Progenitor cell of endocrine pancreas (in vitro differentiated cells): ENCODE measurements at places on chromosomes 4 and X. TPM values are rescaled to one million over a fixed set of nuclear protein-coding genes. Genes with fewer than 3 reads are reported as not detected.

The SORCS2 gene
- 2.2 and 2.9 TPM in 2 replicates for total RNA-seq

DNA sequence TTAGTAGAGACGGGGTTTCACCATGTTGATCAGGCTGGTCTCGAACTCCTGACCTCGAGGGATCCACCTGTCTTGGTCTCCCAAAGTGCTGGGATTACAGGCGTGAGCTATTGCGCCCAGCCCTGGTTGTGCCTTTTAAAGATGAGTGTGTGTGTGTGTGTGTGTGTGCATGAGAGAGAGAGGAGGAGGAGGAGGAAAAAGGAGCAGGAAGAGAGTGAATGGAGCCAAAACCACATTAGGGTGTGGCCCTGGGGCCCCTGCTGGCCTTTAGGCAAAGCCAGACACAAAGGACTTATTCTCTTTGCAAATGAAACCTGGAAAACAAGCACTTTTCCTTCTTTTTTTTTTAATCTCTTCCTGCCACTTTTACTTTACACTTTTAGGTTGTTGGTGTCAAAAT, 48.2 kb upstream of the KLF3 start:
- H3K4me1 ChIP-seq: peaks cover 9% of the 10 kb centered on the region
- no peak for DNase-seq
- peaks cover 3% of the 10 kb centered on the region for H3K36me3 ChIP-seq
- no peak overlapping the region for H3K27ac ChIP-seq
- H3K27me3 ChIP-seq: no peaks in the 10 kb centered on the region

DNA sequence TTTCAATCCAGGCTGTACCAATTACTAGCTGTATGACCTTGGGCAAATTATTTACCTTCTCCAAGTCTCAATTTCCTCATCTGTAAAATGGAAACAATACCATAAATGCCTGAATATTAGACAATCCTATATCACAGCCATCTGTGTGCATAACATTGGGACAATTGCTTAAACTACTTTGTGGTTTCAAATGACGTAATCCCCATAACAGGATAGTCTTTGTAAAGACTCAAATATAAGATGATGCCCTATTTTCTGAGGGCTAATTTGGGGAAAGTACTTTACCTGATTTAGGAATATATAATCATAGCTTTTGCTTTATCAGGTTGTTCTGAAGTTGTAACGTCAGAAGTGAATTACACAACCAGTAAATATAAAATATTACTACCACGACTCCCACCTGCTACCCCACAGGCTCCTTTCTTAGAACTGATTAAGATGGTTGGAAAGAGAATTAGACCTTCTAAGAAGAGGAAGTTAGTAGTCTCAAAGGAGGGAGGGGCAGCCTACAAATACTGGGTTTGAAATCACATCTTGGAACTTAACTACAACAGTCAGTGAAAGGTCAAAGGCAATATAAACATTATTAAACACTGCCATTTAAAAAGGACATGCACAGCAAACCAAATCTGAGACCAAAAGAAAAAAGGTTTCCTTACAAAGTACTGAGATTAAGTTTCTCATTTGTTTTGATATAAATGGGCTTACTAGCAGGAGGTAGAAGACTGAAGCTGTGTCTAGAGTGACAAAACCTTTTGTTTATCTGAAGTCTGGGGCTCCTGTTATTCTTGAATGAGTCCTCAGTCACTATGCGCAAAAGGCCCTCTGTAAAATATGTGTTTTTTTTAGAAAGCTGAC, 215.0 kb downstream of the SCFD2 start:
- DNase-seq: no peak
- H3K27ac ChIP-seq: no peak overlapping the region
- no peaks in the 10 kb centered on the region for H3K27me3 ChIP-seq

GRCh38 chr4:7291372-7292114, 99.2 kb downstream of the SORCS2 start:
- H3K36me3 ChIP-seq: no peaks in the 10 kb centered on the region
- H3K27ac ChIP-seq: no peak overlapping the region
- no peak overlapping the region for H3K4me3 ChIP-seq
- H3K4me1 ChIP-seq: peaks cover 9% of the 10 kb centered on the region
- H3K27me3 ChIP-seq: peaks cover 55% of the 10 kb centered on the region

DNA sequence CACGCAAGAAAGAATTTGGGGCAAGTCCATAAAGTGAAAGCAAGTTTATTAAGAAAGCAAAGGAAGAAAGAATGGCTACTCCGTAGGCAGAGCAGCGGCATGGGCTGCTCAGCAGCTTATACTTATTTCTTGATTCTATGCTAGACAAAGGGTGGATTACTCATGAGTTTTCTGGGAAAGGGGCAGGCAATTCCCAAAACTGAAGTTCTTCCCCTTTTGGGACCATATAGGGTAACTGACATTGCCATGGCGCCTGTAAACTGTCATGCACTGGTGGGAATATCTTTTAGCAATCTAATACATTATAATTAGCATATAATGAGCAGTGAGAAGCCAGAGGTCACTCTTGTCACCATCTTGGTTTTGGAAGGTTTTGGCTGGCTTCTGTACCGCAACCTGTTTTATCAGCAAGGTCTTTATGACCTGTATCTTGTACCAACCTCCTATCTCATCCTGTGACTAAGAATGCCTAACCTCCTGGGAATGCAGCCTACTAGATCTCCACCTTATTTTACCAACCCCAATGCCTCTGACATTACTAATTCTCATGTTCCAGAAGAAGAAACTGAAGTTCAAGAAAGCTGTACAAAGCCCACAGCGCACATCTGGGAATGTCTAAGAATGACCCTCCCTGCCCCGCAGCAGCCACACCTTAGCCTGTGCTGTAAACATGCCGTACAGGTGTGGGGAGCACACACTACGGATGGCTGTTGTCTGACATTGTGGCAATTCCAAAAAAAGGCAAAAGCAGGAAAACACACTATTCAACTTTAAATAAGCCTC, 18.6 kb downstream of the RXFP1 start:
- DNase-seq: no peak
- H3K4me3 ChIP-seq: no peak overlapping the region
- no peaks in the 10 kb centered on the region for H3K36me3 ChIP-seq
- no peaks in the 10 kb centered on the region for H3K27me3 ChIP-seq

DNA sequence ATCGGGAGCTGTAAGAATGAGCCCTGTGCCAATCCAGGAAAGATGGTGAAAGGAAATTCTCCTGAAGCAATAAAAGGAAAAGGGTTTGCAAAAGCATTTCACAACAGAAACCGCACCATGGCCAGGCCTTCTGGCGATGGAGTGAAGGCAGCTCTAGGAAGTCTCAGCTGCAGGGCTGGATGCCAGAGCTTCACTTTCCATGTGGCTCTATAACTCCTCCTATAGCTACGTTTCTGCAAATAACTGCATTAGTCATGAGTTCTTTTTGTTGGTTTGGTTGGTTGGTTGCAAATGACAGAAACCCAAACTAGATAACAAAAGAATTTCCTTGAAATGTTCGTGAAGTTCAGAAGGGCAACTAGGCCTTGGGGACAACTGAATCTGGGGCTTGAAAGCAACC, 84.6 kb downstream of the RELL1 start:
- H3K36me3 ChIP-seq: no peaks in the 10 kb centered on the region
- no peaks in the 10 kb centered on the region for H3K27me3 ChIP-seq
- peaks cover 19% of the 10 kb centered on the region for H3K4me1 ChIP-seq
- H3K4me3 ChIP-seq: no peak overlapping the region

DNA sequence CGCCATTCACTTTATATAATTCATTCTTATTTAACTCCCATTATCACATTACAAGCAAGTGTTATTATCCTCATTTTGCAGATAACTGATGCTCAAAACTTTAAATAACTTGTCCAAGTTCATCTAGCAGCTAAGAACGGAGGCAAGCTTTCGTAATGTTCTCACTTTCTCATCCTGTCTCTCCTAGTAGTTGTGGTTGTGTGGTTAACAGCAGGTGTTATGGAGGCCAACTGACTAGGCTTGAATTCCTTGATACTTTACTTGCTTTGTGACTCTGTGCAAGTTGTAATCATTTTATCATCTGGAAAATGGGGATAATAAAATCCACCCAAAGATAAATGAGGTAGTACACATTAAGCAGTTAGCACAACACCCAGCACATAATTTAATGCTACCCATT, 109.9 kb upstream of the PTPN13 start:
- no peak for DNase-seq
- H3K27ac ChIP-seq: no peak overlapping the region
- no peak overlapping the region for H3K4me3 ChIP-seq
- H3K4me1 ChIP-seq: peaks cover 17% of the 10 kb centered on the region
- no peaks in the 10 kb centered on the region for H3K27me3 ChIP-seq

GRCh38 chr4:176238157-176238610, 30.8 kb downstream of the ASB5 start:
- H3K4me3 ChIP-seq: no peak overlapping the region
- no peaks in the 10 kb centered on the region for H3K27me3 ChIP-seq
- no peak for DNase-seq
- peaks cover 14% of the 10 kb centered on the region for H3K4me1 ChIP-seq
- H3K27ac ChIP-seq: no peak overlapping the region
- H3K36me3 ChIP-seq: no peaks in the 10 kb centered on the region

The REELD1 gene
- not detected in 2 replicates for total RNA-seq

The RNF150 gene
- total RNA-seq: 20.0 and 23.1 TPM in 2 replicates

- no peak overlapping the region for H3K4me3 ChIP-seq
- no peaks in the 10 kb centered on the region for H3K36me3 ChIP-seq
- no peak for DNase-seq
- no peak overlapping the region for H3K27ac ChIP-seq
- H3K27me3 ChIP-seq: peaks cover 3% of the 10 kb centered on the region
These were observed 81.0 kb downstream of the EPHA5 start for GRCh38 chr4:65589331-65589730.

GRCh38 chrX:4690521-4690920, 977.1 kb upstream of the PRKX start:
- H3K27ac ChIP-seq: no peak overlapping the region
- H3K4me3 ChIP-seq: no peak overlapping the region
- H3K4me1 ChIP-seq: no peaks in the 10 kb centered on the region
- H3K27me3 ChIP-seq: no peaks in the 10 kb centered on the region

The ADH7 gene
- not detected in 2 replicates for total RNA-seq

The PCYT1B gene
- total RNA-seq: 26.6 and 29.2 TPM in 2 replicates

The BLTP1 gene
- total RNA-seq: 62.7 and 70.0 TPM in 2 replicates

The PAK3 gene
- total RNA-seq: 16.8 and 18.4 TPM in 2 replicates

DNA sequence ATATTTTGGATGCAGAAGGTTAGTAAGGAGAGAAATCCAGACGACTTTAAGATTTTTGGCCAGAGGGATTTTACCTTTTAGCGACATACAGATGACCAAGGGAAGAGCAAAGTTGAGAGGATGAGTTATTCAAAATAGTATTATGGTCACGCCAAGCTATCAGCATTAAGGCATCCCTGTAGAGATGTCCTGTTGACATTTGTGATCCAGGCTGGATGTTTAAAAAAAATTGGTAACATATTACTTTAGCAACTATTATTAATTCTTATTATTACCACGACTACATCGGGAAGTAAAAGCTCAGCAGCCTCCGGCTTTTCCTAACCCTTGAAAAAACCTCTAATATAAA, 562 bp upstream of the OSTC start:
- H3K36me3 ChIP-seq: peaks cover 9% of the 10 kb centered on the region
- peak overlapping the region; percentile 95 for H3K4me3 ChIP-seq
- no peak for DNase-seq
- H3K27ac ChIP-seq: peak overlapping the region; percentile 99

- H3K27ac ChIP-seq: no peak overlapping the region
- no peak overlapping the region for H3K4me3 ChIP-seq
- no peaks in the 10 kb centered on the region for H3K27me3 ChIP-seq
- no peaks in the 10 kb centered on the region for H3K36me3 ChIP-seq
These were observed 679.4 kb downstream of the PDHA2 start for GRCh38 chr4:96519291-96519690.

DNA sequence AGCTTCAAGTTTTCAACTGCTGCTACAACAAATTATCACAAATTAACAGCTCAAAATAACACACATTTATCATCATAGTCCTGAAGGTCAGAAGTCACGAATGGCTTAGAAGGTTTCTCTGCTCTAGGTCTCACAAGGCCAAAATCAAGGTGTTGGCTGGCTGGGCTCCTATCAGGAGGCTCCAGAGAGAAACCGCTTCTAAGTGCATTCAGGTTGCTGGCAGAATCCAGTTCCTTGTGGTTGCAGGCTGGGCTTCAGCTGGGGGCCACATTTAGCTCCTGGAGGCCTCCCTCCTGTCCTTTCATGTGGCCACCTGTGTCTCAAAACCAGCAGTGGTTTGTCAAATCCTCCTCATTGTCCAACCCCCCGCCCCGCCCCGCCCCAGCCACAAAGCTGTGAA, 15.4 kb downstream of the MRFAP1 start:
- no peak for DNase-seq
- no peak overlapping the region for H3K27ac ChIP-seq
- H3K4me3 ChIP-seq: no peak overlapping the region
- H3K4me1 ChIP-seq: no peaks in the 10 kb centered on the region

The PRKX gene
- 52.1 and 54.0 TPM in 2 replicates for total RNA-seq

- H3K36me3 ChIP-seq: no peaks in the 10 kb centered on the region
- peaks cover 4% of the 10 kb centered on the region for H3K4me1 ChIP-seq
- H3K27me3 ChIP-seq: peaks cover 5% of the 10 kb centered on the region
These were observed 17.7 kb upstream of the CPE start for GRCh38 chr4:165360985-165361670.

The STARD8 gene
- total RNA-seq: 0.60 and 1.00 TPM in 2 replicates

DNA sequence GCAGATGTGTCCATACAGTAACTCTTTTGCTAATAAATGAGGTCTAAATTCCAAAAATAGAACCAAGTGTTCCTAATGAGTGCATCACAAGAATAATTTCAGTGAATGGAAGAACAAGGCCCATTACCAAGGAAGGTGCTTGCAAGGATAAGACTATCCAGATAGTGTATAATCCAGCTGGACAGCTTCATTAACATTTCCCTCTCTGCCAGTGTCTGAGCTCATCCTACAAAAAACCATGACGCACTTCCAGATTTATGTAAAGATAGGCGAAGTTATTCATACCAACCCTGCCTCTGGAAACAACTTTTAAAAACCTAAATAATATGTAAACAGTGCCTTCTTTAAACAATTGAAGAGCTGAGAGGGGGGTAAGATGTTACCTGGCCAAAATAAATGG, 177.9 kb upstream of the STK26 start:
- DNase-seq: no peak
- no peak overlapping the region for H3K4me3 ChIP-seq
- no peaks in the 10 kb centered on the region for H3K36me3 ChIP-seq
- no peaks in the 10 kb centered on the region for H3K27me3 ChIP-seq

GRCh38 chr4:109406337-109406931, 27.2 kb upstream of the SEC24B start:
- H3K27me3 ChIP-seq: no peaks in the 10 kb centered on the region
- H3K36me3 ChIP-seq: no peaks in the 10 kb centered on the region
- no peaks in the 10 kb centered on the region for H3K4me1 ChIP-seq
- no peak overlapping the region for H3K4me3 ChIP-seq
- no peak for DNase-seq
- H3K27ac ChIP-seq: no peak overlapping the region

- peaks cover 3% of the 10 kb centered on the region for H3K4me1 ChIP-seq
- peaks cover 2% of the 10 kb centered on the region for H3K27me3 ChIP-seq
- H3K4me3 ChIP-seq: no peak overlapping the region
- no peak overlapping the region for H3K27ac ChIP-seq
These were observed 31.8 kb downstream of the NAA11 start for GRCh38 chr4:79294064-79294463.

- no peak overlapping the region for H3K4me3 ChIP-seq
- no peak for DNase-seq
- H3K27me3 ChIP-seq: peaks cover 5% of the 10 kb centered on the region
These were observed 111.0 kb upstream of the RAP2C start for GRCh38 chrX:132330156-132330729.
